RWPE2 (cell line): ENCODE measurements at places on chromosomes 7 and 10.

- H3K4me3 ChIP-seq = no peak overlapping the region
- peak overlapping the region; percentile 93 for H3K27ac ChIP-seq
- peaks cover 50% of the 10 kb centered on the region for H3K4me1 ChIP-seq
- H3K27me3 ChIP-seq = no peaks in the 10 kb centered on the region
These were observed 66.6 kb downstream of the CUBN start for GRCh38 chr10:17062955-17063484.

DNA sequence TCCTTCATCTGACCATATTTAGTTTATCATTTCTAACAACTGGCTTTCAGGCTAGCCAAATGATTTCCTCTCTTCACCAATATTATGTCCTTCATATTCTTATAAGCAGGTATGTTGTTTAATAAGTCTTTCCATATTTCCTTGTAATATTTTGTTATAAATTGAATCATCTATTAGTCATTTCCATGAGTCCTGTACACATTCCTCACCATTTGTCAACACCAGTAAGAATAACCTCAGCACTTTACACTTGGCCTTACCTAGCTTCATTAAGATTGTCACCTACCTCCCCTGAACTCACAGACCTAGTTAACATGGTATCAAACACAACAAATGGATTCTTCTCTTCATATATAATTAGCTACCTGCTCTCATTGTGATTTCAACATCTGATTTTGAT is 282.3 kb downstream of the SEMA3D start:
- H3K27me3 ChIP-seq = no peaks in the 10 kb centered on the region
- no peaks in the 10 kb centered on the region for H3K36me3 ChIP-seq
- no peak overlapping the region for H3K4me3 ChIP-seq
- DNase-seq = no peak

GRCh38 chr7:17401791-17402627 is 103.6 kb downstream of the AHR start:
- no peaks in the 10 kb centered on the region for H3K36me3 ChIP-seq
- H3K4me3 ChIP-seq = no peak overlapping the region
- no peaks in the 10 kb centered on the region for H3K27me3 ChIP-seq
- peaks cover 37% of the 10 kb centered on the region for H3K4me1 ChIP-seq

GRCh38 chr7:44782460-44782859 is 14.0 kb upstream of the PPIA start:
- H3K4me3 ChIP-seq = no peak overlapping the region
- no peak for DNase-seq
- no peaks in the 10 kb centered on the region for H3K36me3 ChIP-seq
- H3K27me3 ChIP-seq = no peaks in the 10 kb centered on the region
- no peaks in the 10 kb centered on the region for H3K4me1 ChIP-seq

GRCh38 chr7:132815696-132816311 is 239.5 kb upstream of the PLXNA4 start:
- no peak overlapping the region for H3K27ac ChIP-seq
- H3K36me3 ChIP-seq = no peaks in the 10 kb centered on the region
- no peak overlapping the region for H3K4me3 ChIP-seq
- no peak for DNase-seq

DNA sequence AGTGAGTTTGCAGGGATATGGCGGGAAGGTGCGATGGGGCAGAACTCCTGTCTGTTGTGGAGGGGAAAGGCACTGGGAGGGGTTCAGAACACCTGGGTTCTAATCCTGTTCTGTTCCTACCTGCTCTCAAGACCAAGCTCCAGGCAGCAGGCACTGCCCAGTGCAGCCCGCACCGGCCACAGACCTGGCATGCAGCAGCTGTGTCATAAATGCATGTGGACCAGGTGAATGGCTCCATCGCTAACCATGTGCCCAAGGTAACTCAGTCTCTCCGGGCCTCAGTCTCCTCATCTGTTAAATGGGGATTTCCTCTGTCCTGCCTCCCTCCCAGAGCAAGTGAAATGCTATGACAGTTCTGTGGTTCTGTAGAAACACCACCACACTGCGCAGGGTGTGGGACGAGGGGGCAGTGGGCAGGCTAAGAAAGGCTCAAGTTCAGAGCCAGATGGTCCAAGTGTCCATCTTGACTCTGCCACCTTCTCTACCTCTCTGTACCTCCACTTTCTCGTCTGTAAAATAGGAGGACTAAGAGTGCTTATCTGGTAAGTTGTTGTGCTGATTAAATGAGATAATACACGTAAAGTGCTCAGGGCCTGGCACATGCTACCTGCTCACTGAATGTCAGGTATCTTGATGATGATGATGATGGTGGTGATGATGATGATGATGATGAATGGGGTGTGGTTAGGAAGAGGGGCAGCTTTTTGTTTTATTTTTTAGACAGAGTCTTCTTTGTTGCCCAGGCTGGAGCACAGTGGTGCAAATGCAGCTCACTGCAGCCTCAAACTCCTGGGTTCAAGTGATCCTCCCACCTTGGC is 22.9 kb downstream of the ATP6V1F start:
- no peak overlapping the region for H3K27ac ChIP-seq
- no peaks in the 10 kb centered on the region for H3K36me3 ChIP-seq
- H3K4me1 ChIP-seq = peaks cover 12% of the 10 kb centered on the region
- peak; percentile 29 for DNase-seq
- H3K27me3 ChIP-seq = no peaks in the 10 kb centered on the region

- H3K4me1 ChIP-seq = no peaks in the 10 kb centered on the region
- peaks cover 40% of the 10 kb centered on the region for H3K27me3 ChIP-seq
- DNase-seq = peak; percentile 16
- no peak overlapping the region for H3K27ac ChIP-seq
- H3K36me3 ChIP-seq = no peaks in the 10 kb centered on the region
These were observed 66.9 kb downstream of the CFAP46 start for GRCh38 chr10:132875435-132875834.

DNA sequence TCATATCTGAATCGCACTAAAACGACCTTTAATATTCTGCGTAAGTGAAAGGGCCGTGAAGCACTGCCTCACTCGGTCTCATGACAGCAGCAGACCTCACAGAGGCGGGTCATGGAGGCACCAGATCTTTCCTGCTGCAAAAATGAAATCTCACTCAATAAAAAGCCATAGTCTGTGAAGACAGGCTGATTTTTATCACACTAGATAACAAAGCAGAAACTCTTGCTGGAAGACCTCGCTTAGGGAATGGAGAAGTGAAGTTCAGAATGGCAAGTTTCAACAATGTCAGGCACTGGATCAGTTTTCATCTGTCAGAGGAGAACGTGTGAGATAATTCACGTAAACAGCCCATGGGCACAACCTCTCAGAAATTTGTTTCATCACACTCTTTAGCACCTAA is 8.0 kb downstream of the SEPHS1 start:
- H3K27me3 ChIP-seq = no peaks in the 10 kb centered on the region
- H3K4me3 ChIP-seq = no peak overlapping the region
- H3K36me3 ChIP-seq = peaks cover 83% of the 10 kb centered on the region
- no peak for DNase-seq

GRCh38 chr7:140348161-140348849 is 50.0 kb downstream of the SLC37A3 start:
- peaks cover 52% of the 10 kb centered on the region for H3K36me3 ChIP-seq
- no peaks in the 10 kb centered on the region for H3K27me3 ChIP-seq
- DNase-seq = no peak
